ENCODE measurements at places on chromosomes 2 and 18.

DNA sequence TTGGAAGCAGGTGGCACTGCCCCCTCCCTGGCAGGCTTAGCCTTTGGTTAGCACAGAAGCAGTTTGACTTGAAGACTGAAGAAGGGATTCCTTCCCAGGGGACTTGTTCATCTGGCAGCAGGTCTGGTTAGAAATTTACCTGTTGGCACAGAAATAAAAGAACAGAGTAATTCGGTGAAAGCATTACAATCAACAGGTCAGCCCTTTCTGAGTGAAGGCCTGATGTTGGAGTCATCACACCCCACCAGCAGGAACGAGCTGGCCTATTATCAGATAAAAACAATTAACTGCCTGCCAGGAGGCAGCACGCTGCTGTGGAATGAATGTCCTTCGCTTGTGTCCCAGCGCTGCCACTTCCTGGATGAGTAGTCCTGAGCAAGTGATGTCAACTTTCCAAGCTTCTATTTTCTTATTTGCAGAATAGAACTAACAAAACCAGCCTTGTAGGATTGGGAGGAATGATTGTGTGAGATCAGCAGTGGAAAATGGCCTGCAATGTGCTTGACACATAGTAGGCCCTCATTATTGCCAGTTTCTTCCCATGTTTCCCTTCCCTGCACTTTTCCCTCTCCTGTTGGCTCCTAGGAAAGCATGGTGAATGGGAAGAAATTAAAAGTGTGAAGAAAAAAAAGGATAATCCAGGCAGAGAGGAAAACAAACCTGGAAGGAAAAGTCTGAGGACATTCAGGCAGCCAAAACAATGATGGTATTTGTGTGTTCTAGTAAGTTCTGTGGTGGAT lies 29.0 kb downstream of the LGALSL start:
- DNase-seq, result no peak

DNA sequence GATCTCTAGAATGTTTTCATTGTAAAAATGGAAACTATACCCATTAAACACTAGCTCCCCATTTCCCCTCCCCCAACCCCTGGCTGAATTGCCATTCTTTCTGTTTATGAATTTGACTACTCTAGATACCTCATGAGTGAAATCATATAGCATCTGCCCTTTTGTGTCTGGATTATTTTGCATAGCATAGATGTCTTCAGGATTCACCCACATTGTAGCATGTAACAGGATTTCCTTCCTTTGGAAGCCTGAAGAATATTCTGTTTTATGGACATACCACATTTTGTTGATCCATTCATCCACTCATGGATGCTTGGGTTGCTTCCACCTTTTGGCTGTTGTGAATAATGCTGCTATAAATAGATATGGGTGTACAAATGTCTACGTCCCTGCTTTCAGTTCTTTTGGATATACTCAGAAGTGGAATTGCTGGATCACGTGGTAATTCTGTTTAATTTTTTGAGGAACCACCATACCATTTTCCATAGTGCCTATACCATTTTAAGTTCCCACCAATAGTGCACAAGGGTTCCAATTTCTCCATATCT lies 7.7 kb upstream of the ASB1 start:
- no peak for DNase-seq

GRCh38 chr2:113228991-113229716 lies 49.6 kb downstream of the PAX8 start:
- no peak for DNase-seq

DNA sequence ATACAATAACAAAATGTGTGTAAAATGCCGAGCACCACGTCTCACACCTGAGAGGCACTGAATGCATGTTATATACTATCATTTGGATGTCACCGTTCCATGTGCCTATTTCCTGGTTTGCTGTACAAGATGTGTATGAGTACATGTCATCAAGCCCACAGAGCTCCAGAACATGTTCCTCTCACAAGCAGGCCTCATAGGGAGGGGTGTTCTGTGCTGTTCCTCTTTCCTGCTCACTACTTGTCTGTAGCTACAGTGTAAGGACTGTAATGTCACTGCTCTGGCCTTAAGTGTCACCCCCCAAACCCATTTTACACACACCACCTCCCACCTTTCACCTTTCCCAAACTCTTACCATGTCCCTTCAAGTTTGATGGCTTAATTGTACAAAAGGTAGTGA lies 1.8 kb downstream of the AFF3 start:
- DNase-seq, result no peak

- DNase-seq, result no peak
These were observed 44.7 kb downstream of the DIS3L2 start for GRCh38 chr2:232006253-232006652.

- no peak for DNase-seq
These were observed 3.1 kb downstream of the C2orf81 start for GRCh38 chr2:74418312-74418711.

- no peak for DNase-seq
These were observed 535.6 kb upstream of the FSIP2 start for GRCh38 chr2:185202945-185203528.

DNA sequence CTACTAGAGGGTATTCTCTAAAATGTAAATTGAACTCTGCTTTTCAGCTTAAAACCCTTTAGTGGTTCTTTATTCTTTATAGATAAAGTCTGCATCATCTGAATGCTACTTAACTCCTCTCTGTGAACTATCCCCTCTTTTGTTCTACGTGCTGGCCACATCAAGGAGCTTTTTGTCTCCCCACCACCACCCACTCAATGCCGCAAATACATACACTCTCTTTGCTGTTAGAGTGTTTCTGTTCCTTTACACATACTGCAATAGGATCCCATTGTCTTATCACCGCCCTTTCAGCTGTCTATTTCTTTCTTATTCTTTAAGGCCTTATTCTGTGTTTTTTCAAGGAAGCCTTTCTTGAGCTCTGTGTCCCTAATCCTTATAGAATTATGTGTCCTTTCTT lies 83.3 kb downstream of the EML4 start:
- DNase-seq, result no peak

GRCh38 chr2:61675204-61675603 lies 137.0 kb upstream of the XPO1 start:
- no peak for DNase-seq

DNA sequence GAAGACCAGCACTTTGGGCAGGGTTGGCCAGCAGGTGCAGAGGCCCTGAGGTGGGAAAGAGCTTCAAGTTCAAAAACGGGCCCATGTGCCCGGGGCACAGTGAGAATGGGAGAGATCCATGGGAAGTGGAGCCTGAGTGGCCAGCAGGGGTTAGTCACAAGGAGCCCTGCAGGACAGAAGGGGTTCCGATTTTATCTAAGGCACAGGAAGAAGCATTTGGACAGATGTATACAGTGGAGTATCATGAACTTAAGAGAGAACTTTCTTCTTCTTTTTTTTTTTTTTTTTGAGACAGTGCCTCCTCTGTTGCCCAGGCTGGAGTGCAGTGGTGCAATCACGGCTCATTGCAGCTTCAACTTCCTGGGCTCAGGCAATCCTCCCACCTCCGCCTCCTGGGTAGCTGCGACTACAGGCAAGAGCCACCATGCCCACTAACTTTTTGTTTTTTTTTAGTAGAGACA lies 24.0 kb downstream of the WIPF1 start:
- no peak for DNase-seq

DNA sequence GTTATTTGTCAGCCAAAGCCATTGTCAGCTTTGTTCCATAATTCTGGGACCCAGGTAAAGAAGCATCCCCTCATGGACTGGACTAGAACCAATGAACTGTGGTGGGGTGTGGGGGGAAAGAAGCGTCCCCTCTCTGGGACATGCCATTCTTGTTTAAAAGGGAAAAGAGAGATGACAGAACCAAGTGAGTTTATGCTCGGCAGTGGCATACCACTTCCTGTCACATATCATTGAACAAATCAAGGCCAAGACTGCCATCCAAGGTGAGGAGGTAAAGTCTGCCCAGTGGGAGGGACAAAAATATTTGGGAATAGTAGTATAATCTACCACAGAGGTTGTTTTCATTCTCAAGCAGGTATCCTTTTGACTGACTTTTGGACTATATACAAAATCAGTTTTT lies 4.7 kb upstream of the GLS start:
- no peak for DNase-seq

- no peak for DNase-seq
These were observed 20.5 kb downstream of the GYPC start for GRCh38 chr2:126676221-126677175.

DNA sequence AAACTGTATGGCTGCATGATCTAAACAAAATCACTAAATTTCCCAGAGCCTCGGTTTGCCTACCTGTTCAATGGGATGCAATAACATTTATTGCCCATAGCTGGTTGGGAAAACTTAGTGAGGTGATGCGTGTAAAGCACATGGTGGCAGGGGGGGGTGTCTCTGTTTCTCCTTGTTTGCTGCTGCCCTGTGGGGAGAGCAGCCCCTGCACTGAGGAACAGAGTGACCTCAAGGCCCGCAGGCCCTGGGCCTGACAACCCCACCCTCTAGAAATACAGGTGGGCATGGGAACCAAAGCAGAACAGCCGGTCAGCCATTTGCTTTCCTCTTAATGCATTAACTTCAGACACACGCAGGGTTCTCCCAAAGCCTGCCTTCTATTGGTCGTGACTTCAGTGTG lies 55.1 kb upstream of the SLC66A3 start:
- no peak for DNase-seq

DNA sequence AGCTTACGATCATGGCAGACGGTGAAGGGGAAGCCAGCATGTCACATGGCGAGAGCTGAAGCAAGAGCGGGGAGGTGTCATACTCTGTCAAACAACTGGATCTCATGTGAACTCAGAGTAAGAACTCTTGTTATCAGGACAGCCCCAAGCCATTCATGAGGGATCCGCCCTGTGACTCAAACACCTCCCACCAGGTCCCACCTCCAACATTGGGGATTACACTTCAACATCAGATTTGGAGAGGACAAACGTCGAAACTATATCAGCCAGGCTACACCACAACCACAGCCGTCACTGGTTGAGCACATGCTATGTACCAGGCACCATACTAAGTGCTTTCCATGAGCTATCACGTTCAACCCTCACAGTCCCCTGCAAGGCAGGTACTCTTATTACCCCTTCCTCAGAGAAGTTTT lies 293.8 kb downstream of the PRKCE start:
- no peak for DNase-seq

GRCh38 chr2:111707700-111708099 lies 176.3 kb downstream of the ANAPC1 start:
- DNase-seq, result no peak

DNA sequence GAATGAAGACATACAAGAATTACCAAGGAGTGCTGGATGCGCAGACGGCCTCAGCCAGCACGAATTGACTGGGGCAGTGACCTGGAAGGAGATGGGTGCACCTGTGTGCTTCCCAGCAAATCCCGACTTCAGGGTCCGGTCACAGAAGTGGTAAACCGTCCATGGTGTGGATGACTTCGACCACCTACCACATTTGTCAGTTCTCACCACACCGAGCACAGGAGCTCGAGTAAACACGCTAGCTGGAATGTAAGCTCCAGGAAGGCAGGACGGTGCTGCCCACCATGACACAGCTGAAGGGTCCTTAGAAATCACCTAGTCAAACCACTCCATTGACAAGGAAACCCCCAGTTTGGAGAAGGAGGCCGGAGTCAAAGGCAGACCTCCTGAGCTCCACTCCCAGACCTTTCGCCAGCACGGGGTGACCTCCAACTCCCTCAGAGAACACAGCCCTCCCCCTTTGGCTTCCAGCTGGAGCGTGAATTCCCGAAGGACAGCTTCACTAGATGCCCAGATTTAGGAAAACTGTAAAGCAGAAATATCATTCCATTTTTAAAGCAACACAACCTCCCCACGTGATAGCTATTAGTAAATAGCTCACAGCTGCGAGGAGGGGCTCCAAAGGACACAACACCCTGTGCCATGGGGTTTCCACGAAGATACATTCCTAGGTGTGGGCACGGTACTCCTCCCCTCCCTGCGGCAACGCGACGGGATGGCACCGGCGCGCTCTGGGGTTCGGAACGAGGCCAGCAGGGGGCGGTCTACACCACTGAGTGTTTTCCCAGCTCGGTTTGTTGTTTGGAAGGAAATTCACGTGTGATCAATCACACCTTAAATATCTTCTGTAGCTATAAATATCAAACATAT lies 34.1 kb upstream of the GNAL start:
- DNase-seq, result peak; percentile 13

GRCh38 chr2:241108271-241109209 lies 6.5 kb upstream of the MTERF4 start:
- no peak for DNase-seq

GRCh38 chr2:80190166-80190565 lies 114.4 kb downstream of the LRRTM1 start:
- no peak for DNase-seq

DNA sequence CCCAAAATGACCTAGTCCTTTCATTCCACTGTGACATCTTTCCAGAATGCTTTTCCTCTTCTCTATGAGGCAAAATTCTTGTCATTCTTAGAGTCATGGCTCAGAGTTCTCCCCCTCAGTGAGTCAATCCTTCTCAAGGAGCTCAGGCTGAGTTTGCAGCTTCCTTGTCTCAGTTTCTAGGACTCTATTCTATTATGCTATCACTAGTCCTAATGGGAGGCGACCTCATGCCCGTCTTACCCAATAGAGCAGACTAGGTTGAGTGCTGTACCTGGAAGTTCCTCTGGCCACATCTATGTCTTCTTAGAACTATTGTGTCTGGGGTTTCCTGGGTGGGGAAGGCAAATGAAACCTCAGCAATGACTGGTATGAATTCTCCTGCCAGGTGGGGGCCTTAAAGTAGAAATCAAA lies 51.5 kb downstream of the HAUS1 start:
- no peak for DNase-seq

GRCh38 chr18:46577546-46577945 lies 79.5 kb downstream of the LOXHD1 start:
- DNase-seq, result no peak

DNA sequence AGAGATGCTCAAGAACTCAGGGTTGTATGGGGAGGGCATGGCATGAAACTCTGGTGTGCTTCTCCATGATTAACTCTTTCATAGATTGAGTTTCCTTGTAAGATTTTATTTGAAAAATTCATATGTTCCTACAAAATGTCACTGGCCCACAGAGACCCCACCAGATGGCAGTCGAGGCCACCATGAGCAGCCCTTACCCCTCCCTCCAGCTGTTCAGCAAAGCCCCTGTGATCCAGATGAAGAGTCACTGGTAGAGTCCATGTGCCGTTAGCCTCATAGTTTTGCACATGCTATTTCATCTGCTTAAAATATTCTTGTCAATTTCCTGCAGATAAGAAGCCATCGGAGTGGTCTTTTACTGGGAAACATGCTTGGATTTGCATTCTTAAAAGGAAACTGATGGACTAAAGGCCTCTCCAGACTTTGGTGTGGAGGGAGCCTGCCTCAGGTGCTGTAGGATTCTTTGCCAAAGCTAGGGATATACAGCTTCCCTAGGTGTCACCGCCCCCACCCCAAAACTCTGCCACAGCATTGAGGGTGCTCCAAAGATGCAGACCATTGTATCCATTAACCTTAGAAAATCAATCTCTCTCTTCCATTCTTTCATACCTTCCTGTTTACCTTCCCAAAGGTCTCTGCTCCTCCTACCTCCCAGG lies 18.8 kb downstream of the ZNF385B start:
- peak; percentile 53 for DNase-seq

- DNase-seq, result no peak
These were observed 123.5 kb downstream of the CABLES1 start for GRCh38 chr18:23258566-23259469.
